Activated naive CD8-positive, alpha-beta T cell treated with anti-CD3 and anti-CD28 coated beads, Interleukin-2, amount 50 U/mL, for 24 hours (primary cell): ENCODE measurements at places on chromosomes 3 and 15.

DNA sequence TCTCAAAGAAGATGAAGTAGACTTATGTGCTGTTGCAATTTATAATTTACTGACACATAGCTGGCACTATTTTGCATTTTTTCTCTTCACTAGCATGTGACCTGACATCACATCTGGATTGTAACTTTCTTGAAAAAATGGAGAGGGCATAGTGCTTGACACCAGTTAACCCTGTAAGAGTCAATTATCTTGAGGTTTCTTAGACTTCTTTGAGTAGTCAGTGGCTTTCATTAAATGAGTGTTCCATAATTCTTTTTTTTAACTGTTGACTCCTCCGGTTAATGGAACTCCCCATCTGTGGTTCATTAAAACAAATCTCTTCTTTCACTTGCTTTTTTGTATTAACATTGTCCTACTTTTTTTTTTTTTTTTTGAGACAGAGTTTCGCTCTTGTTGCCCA is 16.9 kb upstream of the PRKCI start:
- H3K4me1 ChIP-seq: no peaks in the 10 kb centered on the region
- no peak for DNase-seq
- H3K27me3 ChIP-seq: peaks cover 14% of the 10 kb centered on the region

- peaks cover 45% of the 10 kb centered on the region for H3K4me1 ChIP-seq
- peaks cover 30% of the 10 kb centered on the region for H3K27me3 ChIP-seq
- no peak for DNase-seq
- no peaks in the 10 kb centered on the region for H3K36me3 ChIP-seq
These were observed 6.7 kb upstream of the ALCAM start for GRCh38 chr3:105360003-105360402.

GRCh38 chr3:151579571-151580270 is 118.9 kb upstream of the IGSF10 start:
- H3K27ac ChIP-seq: no peak overlapping the region
- H3K36me3 ChIP-seq: no peaks in the 10 kb centered on the region
- no peak overlapping the region for H3K4me3 ChIP-seq
- H3K27me3 ChIP-seq: peaks cover 4% of the 10 kb centered on the region
- no peak for DNase-seq
- H3K4me1 ChIP-seq: no peaks in the 10 kb centered on the region

- no peaks in the 10 kb centered on the region for H3K36me3 ChIP-seq
- no peak for DNase-seq
- no peaks in the 10 kb centered on the region for H3K4me1 ChIP-seq
- H3K4me3 ChIP-seq: no peak overlapping the region
These were observed 218.3 kb upstream of the SOX2 start for GRCh38 chr3:181493423-181493822.

- H3K27ac ChIP-seq: no peak overlapping the region
- H3K4me3 ChIP-seq: no peak overlapping the region
- no peak for DNase-seq
- H3K4me1 ChIP-seq: peaks cover 9% of the 10 kb centered on the region
These were observed 37.5 kb downstream of the TSPAN3 start for GRCh38 chr15:77033417-77033728.

- H3K36me3 ChIP-seq: peaks cover 3% of the 10 kb centered on the region
- no peaks in the 10 kb centered on the region for H3K27me3 ChIP-seq
- no peak overlapping the region for H3K4me3 ChIP-seq
- no peaks in the 10 kb centered on the region for H3K4me1 ChIP-seq
- no peak overlapping the region for H3K27ac ChIP-seq
These were observed 170.3 kb upstream of the CGNL1 start for GRCh38 chr15:57205996-57206395.

- no peaks in the 10 kb centered on the region for H3K27me3 ChIP-seq
- H3K36me3 ChIP-seq: no peaks in the 10 kb centered on the region
- no peak overlapping the region for H3K4me3 ChIP-seq
These were observed 311.6 kb upstream of the TPRG1 start for GRCh38 chr3:188860147-188860546.

DNA sequence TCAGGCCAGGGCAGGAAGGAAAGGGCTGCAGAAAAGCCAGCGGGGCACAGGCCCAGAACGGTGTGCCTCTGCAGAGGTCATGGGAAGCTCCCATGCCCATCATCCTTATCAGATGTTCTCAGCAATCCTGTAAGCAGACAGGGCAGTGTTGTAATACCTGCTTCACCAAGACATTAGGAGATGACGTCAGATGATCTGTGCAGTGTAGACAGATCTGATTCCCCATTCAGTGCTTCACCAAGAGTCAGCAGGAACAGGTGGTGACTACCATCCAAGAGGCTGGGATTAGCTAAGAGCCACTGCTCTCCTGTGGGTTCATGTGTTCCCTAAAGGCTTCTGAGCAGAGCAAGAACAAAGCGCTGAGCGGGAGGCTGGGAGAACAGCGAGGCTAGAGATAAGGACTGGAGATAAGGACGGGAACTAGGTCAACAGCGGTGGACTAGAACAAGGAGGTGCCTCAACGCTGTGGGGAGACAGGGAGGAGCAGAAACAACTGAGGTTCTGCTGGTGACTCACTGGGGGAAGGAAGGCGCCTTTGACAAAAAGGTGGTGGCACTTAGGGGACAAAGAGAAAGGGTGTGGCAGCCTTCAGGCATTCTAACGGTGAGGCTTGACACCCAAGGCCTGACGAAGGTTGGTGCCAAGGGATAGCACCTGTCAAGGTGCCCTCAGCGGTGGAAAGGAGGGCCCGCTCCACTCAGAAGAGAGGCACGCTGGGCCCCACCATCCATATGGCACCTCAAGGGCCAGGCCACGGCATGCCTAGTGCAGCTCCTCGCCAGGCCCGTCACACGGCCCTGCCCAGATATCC is 28.4 kb downstream of the CCDC12 start:
- peak; percentile 67 for DNase-seq
- H3K27me3 ChIP-seq: no peaks in the 10 kb centered on the region

DNA sequence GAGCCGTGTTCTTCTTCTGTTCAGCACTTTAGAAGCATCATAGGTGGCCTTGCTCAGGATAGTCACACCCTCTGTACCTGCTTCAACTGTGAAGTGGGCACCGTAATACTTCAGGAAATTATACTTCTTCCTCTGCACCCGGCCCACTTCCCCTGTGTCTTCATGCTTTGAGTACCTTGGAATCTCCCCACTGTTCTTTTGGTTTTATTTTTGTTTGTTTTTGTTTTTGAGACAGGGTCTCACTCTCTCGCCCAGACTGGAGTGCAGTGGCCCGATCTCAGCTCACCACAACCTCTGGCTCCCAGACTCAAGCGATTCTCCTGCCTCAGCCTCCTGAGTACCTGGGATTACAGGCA is 1.7 kb downstream of the P2RY14 start:
- H3K4me3 ChIP-seq: peak overlapping the region; percentile 27
- peak overlapping the region; percentile 63 for H3K27ac ChIP-seq
- H3K27me3 ChIP-seq: no peaks in the 10 kb centered on the region
- H3K36me3 ChIP-seq: no peaks in the 10 kb centered on the region

DNA sequence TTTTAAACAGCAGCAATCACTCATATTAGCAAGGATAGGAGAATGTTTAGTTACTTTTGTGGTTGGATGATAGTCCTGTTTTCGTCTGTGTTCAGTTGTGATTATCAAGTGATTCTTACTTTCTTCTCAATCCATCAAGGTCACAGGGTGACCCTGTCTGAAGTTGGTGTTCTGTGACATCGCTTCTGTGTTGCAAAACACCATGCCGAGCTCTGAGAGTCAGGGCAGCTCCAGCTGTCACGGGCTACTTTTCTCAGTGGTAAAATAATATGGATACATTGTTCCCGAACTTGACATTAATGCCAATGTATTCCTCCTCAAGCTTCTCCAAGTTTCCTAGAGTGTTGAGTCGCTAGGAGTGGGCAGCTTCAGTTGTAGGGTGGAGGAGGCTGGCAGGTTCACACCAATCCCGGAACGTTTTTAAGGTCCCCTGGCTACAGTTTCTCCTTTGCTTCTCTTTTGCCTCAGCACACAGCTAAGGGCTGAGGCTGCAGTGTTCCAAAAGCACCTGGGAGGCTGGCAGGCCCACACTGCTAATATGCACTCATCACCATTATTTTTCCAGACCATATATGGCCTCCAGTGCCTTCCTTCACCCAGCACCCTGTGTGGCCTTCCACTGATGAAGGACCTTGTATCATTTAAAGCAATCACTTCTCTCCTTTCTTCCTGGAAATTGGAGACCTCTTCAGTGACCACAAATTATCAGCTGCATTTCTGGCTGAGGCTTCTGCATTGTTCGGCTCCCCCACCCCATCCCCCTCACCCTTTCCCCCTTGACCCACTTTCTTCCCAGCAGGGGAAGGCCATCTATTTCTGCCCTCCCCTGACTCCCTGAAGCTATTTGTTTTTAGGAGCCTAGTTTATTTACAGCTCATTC is 25.8 kb downstream of the COLQ start:
- H3K27me3 ChIP-seq: no peaks in the 10 kb centered on the region
- H3K4me3 ChIP-seq: no peak overlapping the region
- no peak for DNase-seq
- H3K4me1 ChIP-seq: peaks cover 22% of the 10 kb centered on the region
- no peaks in the 10 kb centered on the region for H3K36me3 ChIP-seq
- no peak overlapping the region for H3K27ac ChIP-seq

GRCh38 chr3:152724270-152724669 is 110.7 kb upstream of the P2RY1 start:
- no peak overlapping the region for H3K27ac ChIP-seq
- DNase-seq: no peak
- no peaks in the 10 kb centered on the region for H3K4me1 ChIP-seq
- peaks cover 3% of the 10 kb centered on the region for H3K27me3 ChIP-seq
- no peak overlapping the region for H3K4me3 ChIP-seq

DNA sequence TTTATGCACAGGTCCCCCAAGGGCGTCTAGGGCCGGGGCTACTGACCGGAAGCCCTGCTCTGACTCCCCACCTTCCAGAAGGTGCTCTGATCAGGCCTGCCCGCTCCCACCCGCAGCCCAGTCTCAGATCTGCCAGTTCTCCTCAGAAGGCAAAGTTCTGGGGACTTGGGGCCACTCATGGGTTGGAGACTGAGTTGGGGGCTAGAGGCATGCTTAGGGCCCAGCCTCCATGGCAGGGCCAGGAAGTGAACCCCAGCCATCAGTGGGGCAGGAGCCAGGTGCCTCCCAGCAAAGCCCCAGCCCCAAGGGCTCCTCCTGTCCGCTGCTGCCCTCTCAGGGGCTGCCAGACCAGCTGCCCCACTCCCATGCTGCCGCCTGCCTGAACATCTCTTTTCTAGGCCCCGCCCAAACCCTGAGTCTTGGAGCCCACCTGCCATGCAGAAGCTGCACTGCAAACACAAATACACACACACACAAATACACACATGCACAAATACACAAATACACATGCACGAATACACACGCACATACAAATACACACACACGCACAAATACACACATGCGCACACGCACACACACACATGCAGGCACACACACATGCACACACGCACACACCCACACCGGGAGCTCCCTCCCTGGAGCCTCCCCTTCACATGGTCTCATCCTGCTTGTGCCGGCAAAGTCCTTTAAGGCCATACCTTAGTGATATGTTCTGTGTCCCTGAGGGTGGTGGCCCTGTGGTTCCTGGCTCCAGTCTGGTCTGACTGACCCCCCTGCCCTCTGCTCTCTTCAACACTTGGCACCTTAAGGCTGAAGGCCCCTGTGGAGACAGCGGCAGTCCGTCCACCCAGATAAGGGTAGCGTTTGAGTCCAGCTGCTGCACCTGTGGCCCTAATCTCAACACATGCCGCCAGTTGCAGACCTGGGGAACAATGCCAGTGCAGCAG is 59.2 kb upstream of the KLF13 start:
- no peak overlapping the region for H3K27ac ChIP-seq
- H3K4me1 ChIP-seq: peaks cover 58% of the 10 kb centered on the region
- H3K4me3 ChIP-seq: no peak overlapping the region
- H3K36me3 ChIP-seq: no peaks in the 10 kb centered on the region
- DNase-seq: no peak

DNA sequence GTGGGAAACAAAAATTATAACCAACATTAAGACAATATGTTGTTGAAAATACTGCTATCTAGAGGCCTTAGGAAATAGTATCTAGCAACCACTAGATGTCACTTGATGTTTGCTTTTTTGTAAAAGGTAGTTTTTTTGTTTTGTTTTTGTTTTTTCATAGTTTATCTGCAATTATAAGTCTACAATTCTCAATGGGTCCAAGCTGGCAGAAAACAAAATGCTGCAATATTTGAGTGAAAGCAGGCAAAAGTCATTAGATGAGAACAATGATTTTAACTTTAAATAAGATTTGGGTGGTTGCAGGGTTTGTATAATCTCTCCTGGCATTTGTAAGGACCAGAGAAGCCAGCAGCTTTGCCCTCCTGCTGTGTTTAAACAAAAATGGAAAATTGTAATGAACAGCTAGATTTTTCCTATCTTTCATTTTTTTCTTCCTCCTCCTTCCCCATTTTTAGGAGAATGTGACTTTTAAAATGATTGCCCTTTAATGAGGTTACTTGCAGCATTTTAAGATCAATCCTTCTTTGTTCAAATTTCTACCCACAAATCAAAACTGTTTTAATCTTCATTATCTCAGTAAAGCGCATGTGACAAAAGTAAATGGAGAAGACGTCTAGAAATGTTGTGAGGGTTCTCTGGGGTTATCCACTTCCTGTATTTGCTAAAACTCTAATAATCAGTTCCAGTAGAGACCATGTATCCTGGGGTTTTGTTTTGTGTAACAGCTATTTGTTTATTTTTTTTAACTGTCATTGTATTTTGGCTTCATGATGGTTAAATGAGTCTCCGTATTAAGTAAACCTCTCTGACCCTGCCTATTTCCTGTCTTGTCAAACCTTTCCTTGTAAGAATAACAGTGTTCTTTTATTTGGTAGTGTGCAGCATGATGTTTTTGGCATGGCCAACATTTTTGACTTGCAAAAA is 27.3 kb downstream of the DUT start:
- H3K27me3 ChIP-seq: no peaks in the 10 kb centered on the region
- H3K27ac ChIP-seq: no peak overlapping the region
- H3K4me1 ChIP-seq: peaks cover 5% of the 10 kb centered on the region
- no peak overlapping the region for H3K4me3 ChIP-seq
- no peak for DNase-seq
- H3K36me3 ChIP-seq: no peaks in the 10 kb centered on the region

GRCh38 chr3:192843723-192844485 is 73.8 kb downstream of the MB21D2 start:
- H3K36me3 ChIP-seq: peaks cover 2% of the 10 kb centered on the region
- no peak for DNase-seq
- no peak overlapping the region for H3K4me3 ChIP-seq
- H3K27ac ChIP-seq: no peak overlapping the region

GRCh38 chr15:41629463-41629862 is 30.7 kb upstream of the MGA start:
- no peak overlapping the region for H3K4me3 ChIP-seq
- no peaks in the 10 kb centered on the region for H3K36me3 ChIP-seq
- H3K4me1 ChIP-seq: no peaks in the 10 kb centered on the region

- H3K36me3 ChIP-seq: no peaks in the 10 kb centered on the region
- no peak overlapping the region for H3K27ac ChIP-seq
- H3K4me1 ChIP-seq: no peaks in the 10 kb centered on the region
- no peak for DNase-seq
- no peaks in the 10 kb centered on the region for H3K27me3 ChIP-seq
These were observed 317.8 kb upstream of the AGTR1 start for GRCh38 chr3:148379763-148380382.

GRCh38 chr3:124986192-124987143 is 51.9 kb upstream of the MUC13 start:
- no peaks in the 10 kb centered on the region for H3K27me3 ChIP-seq
- DNase-seq: no peak
- H3K27ac ChIP-seq: no peak overlapping the region
- H3K4me1 ChIP-seq: no peaks in the 10 kb centered on the region

GRCh38 chr15:57554063-57554811 is 37.5 kb upstream of the MYZAP start:
- no peak overlapping the region for H3K27ac ChIP-seq
- H3K4me1 ChIP-seq: no peaks in the 10 kb centered on the region
- peaks cover 4% of the 10 kb centered on the region for H3K27me3 ChIP-seq
- H3K36me3 ChIP-seq: no peaks in the 10 kb centered on the region
